Stimulated activated naive CD4-positive, alpha-beta T cell (primary cell): ENCODE measurements at places on chromosomes 13 and 19.

DNA sequence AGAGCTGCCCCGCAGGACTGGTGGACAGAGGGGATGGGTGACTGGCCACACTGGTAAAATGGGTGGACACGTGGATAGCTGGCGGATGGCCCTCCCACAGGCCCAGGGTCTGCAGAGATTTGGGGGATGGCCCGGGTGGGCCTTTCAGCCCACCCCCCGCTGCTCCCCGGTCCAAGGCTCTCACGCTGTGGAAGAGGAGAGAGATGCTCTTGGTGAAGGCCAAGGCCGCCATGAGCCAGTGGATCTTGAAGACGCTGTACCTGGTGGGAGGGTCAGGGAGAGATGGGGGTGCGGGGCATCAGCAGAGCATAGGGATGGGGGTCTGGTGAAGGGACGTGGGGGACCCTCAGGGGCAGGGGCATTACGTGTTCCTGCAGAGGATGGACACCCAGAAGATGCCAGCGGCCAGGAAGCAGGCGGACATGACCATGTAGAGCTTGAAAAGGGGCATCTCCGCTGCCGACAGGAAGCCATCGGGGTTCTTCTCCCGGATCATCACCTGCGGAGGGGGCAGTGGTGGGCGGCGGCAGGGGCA is 4.5 kb downstream of the GPR108 start:
- DNase-seq = no peak

- no peak for DNase-seq
Observed at GRCh38 chr19:688214-688613, 7.0 kb downstream of the PRSS57 start.

- DNase-seq = no peak
Observed at GRCh38 chr13:43761616-43762315, 25.0 kb downstream of the ENOX1 start.

DNA sequence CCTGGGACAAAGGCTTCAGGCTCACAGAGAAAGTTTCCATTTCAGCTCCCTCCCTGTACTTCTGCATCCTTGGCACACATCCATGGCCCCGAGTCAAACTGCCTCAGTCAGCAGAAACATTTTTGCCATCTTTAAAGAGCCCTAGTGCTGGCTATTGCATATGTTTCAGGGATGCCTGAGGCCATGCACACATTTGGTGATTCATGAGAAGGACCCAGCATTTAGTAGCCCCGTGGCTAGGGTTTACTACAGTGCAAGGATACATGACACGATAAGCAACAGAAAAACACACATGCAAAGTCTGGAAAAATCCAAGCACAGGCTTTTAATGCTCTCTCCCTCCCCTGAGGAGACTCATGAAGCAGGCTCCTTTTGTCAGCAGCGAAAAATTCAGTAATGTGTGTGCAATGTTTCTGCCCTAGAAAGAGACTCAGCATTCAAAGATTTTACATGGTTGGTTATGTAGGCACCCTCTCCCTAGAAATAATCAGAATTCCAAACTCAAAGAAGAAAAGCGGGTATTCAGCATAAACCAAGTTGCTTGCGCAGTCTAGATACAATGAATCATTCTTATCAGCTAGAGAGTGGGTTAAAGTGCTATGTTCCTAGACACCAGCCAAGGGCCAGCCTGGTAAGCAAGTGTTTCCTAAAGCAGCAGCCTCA is 17.6 kb downstream of the ACOD1 start:
- no peak for DNase-seq

GRCh38 chr13:97904059-97904458 is 49.4 kb upstream of the IPO5 start:
- no peak for DNase-seq
